ENCODE measurements at places on chromosomes 5 and 9.

DNA sequence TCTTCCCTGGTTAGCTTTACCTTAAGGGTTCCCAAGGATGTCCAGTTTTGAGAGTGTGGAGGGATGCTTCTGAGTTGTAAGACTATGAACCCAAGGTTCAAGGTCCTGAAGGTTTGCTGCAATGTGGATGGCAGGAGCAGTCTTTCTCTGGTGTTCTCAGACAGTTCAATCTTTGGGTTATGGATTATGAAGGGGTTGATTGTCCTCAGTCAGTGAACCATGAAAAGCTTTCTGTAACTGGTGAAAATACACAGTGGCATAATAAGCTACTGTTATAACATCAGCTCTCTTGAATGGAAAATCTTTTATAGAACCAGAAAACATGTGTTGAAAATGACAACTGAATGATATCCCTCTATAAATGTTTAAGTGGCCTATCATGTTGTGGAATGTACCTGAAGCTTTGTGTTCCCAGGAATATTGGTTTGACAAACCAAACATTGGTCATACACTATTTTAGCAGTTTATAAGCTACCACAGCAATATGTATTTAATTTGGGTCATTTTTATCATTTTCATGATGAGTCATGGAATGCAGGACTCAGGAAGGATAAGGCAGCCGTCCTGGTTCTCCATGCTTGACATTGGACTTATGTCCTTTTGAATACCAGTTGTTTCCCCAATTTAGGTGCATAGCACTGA lies 1041.8 kb upstream of the ARRDC3 start:
- no peak for DNase-seq

GRCh38 chr9:71719562-71719961 lies 48.8 kb downstream of the CEMIP2 start:
- no peak for DNase-seq

GRCh38 chr9:121751686-121752445 lies 100.4 kb downstream of the DAB2IP start:
- no peak for DNase-seq

GRCh38 chr9:119368681-119369581 lies at the start of gene BRINP1:
BRINP1 (minus strand) TSS chr9:119369435; CDS start chr9:119313355, 56,080 bp downstream.
- no peak for DNase-seq

GRCh38 chr5:115398719-115399118 lies 102.3 kb upstream of the CCDC112 start:
- DNase-seq = no peak

DNA sequence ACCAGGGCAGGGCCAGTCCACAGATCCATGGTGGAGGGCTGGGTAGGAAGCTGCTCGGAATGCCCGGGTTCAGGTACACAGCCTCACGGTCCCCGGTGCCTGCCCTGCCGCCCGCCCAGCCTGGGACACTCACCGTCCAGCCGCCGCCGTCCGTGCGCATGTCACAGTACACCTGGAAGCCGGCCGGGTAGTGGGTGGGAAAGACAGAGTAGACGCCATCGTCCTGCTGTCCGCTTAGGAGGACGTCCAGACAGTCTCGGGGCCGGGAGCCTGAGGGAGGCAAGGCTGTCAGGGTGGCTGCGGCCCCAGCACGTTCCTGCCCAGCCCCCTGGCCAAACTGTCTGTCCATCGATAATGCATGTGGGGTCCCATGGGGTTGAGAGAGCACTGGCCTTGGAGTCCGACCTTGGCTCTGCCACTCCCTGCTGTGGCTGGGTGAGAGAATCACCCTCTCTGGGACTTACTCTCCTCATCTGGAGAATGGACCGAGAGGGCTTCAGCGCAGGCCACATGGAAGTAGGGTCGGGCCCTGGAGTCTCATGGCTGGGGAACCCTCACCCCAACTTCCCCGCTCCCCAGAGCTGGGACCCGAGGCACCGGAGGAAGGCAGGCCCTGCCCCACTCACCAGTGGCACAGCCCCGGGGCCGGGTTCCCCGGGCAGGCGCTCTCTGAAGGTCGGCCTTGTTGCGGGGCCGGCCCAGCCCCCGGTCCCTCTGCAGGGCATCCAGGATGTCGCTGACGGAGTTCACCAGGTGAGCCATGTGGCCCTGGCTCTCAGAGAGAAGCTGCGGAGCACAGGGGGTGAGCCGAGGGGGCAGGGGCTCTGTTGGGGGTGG lies 15.2 kb downstream of the FIBCD1 start:
- DNase-seq = no peak

- DNase-seq = no peak
Measured at GRCh38 chr5:81345411-81346003, 44.1 kb downstream of the ZCCHC9 start.

DNA sequence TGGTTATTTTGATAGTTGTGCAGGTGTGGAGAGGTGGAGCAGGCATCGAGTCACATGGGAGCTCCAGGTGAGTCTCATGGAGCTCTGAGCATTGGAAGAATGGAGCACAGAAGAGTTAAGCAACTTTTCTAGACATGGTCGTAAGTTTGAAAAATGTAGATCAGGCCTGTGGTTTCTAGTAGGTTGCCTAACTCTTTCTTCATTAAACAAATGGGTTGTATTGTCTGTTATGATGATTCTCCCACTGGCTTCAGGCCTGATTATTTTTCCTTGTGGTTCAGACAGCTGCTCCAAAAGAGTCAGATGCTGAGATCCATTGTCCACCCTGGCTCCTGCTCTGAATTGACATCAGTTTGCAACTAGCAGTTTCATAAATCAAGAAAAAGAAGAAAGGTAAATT lies 80.3 kb upstream of the RPS23 start:
- DNase-seq = no peak

DNA sequence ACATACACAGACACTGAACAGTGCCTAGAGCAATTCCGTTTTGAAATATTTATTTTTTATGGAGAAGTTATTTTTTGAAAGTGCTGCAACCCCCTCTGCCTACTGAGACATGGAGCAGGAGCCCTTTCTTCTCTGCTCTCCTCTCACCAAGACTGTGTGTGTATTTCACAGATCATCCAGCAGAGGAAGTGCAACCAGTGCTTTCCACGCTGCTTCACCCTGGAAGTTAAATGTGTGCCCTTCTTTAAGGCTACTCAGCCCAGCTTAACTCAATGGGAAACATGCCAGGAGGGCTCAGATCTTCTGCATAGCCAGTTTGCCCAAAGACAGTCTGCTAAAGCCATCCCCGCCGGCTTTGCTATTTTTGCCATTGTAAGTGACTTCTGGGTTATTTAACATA lies 606.3 kb downstream of the TLE1 start:
- DNase-seq = no peak

- no peak for DNase-seq
Measured at GRCh38 chr5:35470866-35471265, 146.8 kb upstream of the SPEF2 start.

DNA sequence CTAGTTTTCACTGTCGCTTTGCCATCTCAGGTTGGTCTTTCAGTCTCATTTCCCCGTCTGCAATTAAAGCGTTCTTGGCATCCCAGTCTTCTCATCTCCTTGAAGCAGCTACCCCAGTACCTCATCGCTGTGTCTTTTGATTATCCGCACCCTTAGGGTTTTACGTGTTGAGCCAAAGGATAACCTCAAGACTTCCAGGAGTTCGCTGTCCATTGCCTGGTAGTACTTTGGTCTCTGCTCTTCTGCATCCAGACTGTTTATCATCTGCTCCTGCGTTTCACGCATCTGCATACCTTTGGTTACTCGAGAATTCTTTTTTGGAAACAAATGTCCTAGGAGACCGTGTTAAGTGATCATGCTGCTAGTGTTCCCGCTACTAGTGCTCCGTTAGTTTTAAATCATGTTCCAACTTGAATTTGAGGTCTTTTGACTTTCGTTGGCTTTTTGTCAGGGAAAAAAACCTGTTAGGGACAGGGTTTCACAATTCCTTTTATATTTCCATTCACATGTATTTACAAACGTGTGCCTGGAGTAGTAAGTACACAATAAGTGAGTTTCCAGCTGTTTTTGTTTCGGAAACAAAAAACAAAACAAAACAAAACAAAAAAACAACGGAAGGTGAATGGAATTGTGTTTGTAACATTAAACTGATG lies 888 bp downstream of the RABGAP1 start:
- DNase-seq = no peak

GRCh38 chr5:167247816-167248215 lies 1043.6 kb upstream of the WWC1 start:
- DNase-seq = no peak

GRCh38 chr5:35129921-35130485 lies 82.3 kb upstream of the AGXT2 start:
- DNase-seq = no peak

DNA sequence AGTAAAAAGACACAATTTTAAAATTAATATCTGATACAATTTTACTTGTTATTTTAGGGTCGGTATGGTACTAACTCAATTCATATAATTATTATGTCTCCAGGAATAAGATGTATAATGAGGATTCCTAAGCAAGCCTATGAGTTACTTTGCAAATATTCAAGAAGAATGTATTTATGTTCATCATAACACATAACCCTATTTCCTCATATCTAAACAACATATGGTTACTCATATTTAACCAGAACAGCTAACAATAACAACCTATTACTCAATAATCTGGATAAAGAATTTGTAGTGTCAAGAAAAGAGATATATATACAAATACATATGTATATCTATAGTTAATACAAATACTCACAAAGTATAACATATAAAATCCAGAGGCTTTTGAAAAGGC lies 285.9 kb downstream of the ARL15 start:
- no peak for DNase-seq

- no peak for DNase-seq
Measured at GRCh38 chr5:158195416-158196210, 336.7 kb upstream of the CLINT1 start.

- DNase-seq = no peak
Measured at GRCh38 chr9:126661521-126662251, 48.0 kb downstream of the LMX1B start.

DNA sequence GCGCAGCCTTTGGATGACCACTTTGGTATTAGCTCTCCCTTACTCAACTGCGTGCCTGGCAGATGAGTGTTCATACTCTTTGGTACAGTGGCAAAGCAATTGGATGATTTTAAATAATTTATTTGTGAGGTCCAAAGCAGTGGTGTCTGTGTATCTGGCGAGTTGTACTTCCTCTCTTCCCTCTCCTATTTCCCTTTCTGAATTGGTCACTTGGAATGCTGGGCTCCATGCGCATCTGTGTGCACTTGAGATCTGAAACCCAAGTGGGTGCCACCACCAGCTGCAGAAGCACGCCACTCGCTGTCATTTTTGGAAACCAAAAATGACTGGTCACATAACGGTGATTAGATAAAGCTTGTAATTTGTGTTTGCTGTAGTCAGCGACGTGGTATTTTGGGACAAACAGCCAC lies 386.0 kb upstream of the KLF4 start:
- no peak for DNase-seq

GRCh38 chr5:102231693-102232619 lies 64.1 kb downstream of the SLCO4C1 start:
- DNase-seq = no peak

DNA sequence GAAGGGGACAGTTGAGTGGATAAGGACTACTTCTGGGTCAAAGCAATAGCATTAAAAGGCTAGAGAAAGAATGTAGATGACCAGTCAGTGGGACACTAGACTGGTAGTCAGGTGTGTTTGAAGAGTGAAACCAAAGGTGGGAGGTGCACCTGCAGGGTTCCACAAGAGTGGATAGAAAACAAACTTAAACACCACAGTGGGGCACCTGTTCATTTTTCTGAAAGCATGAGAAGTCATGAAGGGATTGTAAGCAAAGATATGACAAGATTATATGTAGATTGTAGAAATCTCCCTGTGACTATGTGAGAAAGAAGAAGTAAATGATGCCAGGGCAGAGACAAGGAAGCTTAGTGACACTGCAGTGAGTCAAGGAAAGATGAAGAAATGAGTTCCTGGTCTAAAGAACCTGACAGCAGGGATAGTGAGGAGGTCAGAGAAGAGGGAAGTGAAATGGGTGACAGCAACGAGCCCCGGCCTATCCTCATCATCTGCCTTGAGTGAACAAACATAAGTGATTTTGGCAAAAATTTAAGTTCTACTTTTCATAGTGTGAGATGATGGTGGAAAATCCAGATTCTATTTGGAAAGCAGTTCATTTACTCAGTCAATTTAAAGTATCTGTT lies 296.9 kb downstream of the TLE4 start:
- no peak for DNase-seq

GRCh38 chr9:106830527-106831150 lies 32.3 kb upstream of the ZNF462 start:
- no peak for DNase-seq

- DNase-seq = no peak
Measured at GRCh38 chr5:159041444-159042198, 58.1 kb downstream of the EBF1 start.

GRCh38 chr5:74738406-74738805 lies 28.5 kb downstream of the GFM2 start:
- DNase-seq = no peak

- no peak for DNase-seq
Measured at GRCh38 chr5:172944741-172945140, 14.5 kb upstream of the RPL26L1 start.

GRCh38 chr9:99083051-99083450 lies 21.9 kb upstream of the TGFBR1 start:
- no peak for DNase-seq

GRCh38 chr9:133436681-133437080 lies 14.5 kb downstream of the ADAMTS13 start:
- DNase-seq = no peak

DNA sequence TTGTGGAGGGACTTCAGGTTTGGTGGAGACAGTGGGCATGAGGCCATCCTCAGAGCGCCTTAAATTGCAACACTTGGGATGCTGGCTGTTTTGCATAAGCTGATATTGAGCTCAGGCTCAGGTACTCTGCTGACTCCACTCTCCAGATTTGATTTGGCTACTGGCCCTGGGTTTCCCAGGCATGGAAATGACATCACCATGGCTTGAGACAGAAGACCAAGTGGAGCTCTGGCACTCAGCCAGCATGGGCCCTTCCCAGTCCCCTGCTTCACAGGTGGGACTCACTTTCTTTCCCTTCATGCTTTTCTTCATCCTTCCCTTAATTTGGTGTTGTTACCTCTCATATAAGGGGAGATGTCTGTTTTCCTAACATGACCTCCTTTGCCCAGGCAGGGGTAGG lies 72.0 kb upstream of the IL12B start:
- DNase-seq = no peak

DNA sequence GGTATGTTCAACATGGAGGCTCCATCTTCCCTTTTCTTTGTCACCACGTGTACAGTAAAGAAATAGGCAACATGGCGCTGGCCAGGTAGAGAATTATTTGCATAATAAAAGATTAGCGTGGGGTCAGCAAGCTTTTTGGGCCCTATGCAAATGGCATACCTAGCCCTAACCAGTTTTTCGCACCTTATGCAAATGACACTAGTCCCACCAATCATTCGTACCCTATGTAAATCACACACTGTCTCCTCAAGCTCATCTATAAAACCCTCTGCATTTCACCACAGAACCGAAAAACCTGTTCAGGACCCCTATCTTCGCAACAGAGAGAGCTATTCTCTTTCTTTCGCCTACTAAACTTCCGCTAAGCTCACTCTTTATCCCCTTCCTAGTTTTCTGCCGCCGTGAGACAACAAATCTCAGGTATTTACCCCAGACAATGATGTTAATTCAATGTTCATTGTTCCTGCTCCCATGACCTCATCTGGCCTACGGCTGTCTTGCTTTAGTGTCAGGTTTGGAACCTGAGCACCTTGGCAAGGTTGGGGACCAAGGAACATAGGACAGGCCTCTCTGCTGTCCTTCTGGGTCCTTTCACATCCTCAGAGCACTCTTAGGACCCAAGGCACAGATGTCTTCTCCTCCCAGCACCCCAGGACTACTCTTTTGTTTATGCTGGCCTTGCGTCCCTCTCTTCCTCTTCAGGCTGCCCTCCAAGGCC lies 180.7 kb upstream of the RAI14 start:
- no peak for DNase-seq
